ENCODE measurements at places on chromosomes 7 and 10.

GRCh38 chr10:94361171-94361794 lies 1.5 kb downstream of the NOC3L start:
- no peak for DNase-seq

DNA sequence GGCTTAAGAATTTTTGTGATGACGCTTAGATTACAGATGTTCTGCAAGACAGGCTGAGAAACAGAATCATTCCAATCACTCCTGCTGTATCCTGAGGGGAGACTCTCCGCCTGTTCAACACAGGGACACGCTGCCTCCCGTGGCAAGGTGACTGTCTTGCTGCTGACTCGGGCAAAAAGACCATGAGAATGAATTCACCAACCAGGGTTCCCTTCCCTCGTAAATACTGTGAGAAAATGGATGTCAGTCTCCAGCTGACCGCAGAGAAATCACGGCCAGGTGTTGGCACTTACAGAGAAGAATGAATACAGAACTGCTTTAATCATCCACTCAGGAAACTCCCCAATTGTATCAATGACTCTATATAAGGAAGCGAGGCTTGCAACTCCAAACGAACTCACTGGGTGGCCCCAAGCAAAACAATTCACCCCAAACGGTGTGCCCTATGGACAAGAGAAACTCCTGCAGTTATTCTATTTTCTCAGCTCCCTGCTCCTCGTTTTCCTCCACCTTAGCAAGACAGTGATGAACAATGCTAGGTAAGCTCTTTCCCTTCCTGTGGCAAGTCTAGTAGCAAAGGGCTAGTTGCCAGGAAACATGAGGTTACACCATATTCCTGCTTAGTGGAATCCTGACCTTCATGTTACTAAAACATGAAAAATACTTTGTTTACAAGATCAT lies 22.8 kb downstream of the GNA12 start:
- DNase-seq: no peak

DNA sequence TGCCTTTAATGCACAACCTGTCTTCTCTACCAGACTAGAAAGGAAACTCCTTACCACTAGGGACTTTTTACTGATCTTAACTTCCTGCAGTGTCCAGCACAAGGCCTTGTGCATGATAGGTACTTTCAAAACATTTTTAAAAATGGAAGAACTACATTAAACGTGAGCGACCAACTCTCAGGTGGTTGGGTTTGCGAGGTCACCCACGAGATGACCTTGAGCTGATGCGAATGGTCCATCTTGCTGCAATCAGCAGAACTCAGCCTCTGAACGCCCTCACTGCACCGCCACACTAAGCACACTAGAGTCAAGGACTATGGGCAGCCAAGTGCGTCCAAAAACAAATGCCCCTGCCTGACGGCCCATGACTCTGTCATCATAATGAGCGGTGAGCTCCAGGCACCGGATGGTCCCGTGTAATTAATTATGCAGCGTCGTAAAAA lies 34.9 kb upstream of the PTF1A start:
- DNase-seq: no peak

GRCh38 chr7:65235586-65235985 lies 138.1 kb upstream of the ZNF92 start:
- DNase-seq: no peak
